Fibroblast of lung (primary cell): ENCODE measurements at places on chromosomes 5 and 9. TPM values are rescaled to one million over a fixed set of nuclear protein-coding genes. Genes with fewer than 3 reads are reported as not detected.

DNA sequence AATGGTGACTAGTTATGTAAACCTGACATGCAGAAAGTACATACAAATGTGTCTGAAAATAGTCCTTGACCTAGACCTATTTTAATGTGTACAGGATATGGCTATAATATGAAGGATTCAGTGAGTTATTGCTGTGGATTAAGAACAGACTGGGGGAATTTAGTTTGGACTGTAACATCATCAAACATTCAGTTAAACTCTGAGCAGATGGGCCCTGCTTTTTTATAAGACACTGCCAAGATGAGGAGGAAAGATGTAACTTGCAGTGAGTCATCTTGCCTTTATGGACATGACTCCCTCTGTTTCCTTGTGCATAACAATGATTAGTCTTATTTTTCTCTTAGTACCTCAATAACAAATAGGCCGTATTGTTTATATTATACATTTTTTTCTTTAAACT is 12.2 kb downstream of the PPP3R2 start:
- peak; percentile 50 for DNase-seq

DNA sequence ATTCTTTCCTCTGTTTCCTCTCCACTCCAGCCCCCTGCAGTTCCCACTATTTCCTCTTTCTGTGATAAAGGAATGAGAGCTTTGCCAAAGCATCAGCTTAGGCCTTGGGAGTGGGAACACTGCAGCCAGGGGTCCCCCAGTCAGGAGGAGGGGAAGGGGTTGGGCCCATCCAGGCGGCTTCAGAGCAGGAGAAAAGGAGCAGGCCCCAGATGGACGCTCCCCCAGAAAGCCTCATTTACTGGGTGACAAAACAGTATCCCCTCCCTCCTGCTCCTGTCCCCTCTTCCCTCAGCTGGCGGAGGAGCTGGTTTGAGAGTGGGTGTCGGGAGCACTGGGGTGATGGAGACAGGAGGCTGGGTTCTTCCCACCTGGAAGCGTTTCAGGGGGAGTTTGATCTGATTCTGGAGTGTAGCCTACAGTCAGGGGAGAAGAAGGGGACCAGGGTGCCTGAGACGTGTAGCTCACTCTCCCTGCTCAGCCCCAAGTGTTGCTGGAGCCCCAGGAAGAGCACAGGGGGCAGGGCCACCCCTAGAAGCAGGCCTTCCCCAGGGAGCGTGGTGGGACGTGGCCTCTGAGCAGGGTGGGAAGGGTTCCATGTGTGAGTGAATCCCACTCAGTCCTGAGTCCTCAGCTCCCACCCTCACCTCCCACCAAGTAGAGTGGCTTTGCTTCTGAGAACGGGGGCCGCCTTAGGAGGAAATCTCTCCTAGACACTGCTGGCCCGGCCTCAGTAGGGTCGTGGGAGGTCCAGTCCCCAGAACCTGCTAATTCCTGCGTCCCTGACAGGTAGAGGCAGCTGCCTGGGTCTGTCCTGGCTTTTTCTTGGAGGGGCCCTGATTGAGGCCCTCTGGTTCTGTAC is 173.1 kb downstream of the CACNA1B start:
- no peak for DNase-seq

DNA sequence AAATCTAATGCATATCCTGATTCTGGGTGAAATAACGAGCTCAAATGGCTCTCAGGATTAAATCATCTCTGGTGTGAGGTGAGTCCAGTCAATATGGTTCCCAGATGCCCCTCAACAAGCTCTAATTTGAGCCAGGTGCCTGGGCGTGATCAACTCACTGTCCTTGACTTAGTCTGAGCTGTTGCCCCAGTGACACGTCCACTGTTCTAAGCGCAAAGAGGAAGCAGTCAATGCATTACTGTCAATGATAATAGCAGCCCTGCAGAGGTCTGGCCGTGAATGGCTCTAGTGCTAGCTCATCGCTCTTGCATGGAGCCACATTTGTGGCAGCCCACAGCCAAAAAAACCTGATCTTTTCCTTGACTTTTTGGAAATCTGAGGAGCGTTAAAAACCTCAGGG is 128.6 kb upstream of the EFNA5 start:
- no peak for DNase-seq

DNA sequence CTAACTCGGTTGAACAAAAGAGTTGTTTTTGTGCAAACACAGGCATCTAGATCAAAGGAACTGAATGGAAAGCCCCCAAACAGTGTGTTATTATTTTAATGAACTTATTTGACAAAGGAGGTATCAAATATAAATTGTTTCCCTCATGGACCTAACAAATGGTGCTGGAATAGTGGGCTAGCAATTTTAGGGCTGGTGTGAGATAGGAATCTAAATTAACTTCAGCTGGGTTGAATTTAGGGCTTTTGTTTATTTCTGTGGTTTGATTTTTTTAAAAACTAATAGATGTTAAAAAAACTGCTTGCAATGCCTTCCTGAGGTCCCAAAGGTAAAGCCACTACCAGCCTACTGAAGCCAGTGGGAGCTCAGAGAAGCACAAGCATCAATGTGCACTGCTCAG is 42.1 kb downstream of the TTC39B start:
- DNase-seq = no peak

DNA sequence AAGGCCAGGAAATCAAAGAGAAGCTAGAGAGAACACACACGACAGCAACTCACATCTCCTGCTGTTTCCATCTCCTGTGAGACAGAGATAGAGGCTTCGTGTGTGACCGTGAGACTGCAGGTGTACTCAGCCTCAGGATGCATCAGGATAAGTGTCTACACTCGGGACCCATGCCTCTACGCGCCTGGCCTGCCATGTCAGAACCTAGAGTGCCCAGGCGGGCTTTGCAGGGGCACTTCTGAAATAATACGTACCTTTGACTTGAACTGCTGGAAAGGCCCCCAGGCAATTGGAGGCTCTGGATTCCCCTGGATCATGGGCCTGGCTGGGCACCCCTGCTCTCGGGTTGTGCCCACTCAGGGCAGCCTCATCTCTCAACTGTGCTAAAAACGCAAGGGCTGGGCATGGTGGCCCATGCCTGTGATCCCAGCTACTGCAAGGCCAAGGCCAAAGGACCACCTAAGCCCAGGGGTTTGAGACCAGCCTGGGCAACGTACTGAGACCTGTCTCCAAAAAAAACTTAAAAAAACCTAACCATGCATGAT is 13.0 kb downstream of the CLPTM1L start:
- no peak for DNase-seq

DNA sequence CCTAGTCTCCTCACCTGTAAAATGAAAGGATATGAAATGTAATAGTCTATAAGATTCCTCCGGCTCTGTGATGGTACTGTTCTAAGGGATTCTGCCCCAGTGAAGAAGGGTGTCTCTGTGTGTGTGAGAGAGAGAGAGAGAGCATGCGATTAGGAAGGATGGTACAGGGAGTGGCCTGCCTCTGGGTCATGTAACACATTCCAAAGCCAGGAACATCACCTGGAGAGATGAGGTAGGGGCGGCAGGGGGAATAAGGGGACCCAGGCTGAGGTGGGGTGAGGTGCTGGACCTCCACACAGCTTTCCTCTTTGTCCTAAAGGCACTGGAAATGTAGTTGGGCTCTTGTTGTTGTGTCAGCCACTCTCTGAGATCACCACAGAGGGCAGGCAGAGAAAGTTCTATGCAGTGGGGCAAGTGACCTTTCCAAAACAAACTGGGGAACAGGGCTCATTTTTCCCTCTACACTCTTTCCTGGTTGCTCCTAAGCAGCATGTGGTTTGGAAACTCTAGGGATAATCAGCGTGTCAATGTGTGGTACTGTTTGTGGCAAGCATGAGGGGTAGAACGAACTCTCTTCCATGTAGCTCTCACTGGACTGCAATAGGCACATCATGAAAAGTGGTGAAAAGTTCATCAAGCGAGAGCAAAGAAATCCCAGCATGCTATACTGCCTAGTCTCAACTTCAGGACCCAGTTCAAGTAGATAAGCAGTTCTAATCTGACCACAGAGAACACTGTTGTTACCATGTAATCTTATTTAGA is 65.0 kb downstream of the SEMA6A start:
- no peak for DNase-seq

DNA sequence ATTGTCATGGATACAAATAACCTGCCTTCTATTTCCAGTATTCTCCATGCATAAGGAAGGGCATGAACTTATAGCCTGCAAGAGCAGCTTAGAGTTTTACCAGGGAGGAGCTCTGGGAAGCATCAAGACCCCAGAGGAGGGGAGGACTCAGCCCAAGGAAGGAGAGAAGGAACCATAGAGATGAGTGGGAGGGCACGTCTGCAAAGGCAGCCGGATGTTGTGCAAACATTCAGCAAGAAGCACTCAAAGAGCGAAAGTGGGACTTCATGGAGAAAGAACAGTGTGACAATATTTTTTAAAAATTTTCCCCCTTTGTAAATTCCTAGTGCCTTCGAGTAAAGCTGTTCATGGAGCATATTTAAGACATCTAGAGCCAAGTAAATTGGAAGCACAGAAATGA is 270.1 kb upstream of the PTGER4 start:
- DNase-seq = no peak

GRCh38 chr5:160361624-160362228 is 8.7 kb downstream of the C1QTNF2 start:
- DNase-seq = no peak

- peak; percentile 35 for DNase-seq
These were observed 551.0 kb downstream of the CCDC171 start for GRCh38 chr9:16103620-16104397.

GRCh38 chr9:3308609-3309008 is 217.2 kb downstream of the RFX3 start:
- no peak for DNase-seq

DNA sequence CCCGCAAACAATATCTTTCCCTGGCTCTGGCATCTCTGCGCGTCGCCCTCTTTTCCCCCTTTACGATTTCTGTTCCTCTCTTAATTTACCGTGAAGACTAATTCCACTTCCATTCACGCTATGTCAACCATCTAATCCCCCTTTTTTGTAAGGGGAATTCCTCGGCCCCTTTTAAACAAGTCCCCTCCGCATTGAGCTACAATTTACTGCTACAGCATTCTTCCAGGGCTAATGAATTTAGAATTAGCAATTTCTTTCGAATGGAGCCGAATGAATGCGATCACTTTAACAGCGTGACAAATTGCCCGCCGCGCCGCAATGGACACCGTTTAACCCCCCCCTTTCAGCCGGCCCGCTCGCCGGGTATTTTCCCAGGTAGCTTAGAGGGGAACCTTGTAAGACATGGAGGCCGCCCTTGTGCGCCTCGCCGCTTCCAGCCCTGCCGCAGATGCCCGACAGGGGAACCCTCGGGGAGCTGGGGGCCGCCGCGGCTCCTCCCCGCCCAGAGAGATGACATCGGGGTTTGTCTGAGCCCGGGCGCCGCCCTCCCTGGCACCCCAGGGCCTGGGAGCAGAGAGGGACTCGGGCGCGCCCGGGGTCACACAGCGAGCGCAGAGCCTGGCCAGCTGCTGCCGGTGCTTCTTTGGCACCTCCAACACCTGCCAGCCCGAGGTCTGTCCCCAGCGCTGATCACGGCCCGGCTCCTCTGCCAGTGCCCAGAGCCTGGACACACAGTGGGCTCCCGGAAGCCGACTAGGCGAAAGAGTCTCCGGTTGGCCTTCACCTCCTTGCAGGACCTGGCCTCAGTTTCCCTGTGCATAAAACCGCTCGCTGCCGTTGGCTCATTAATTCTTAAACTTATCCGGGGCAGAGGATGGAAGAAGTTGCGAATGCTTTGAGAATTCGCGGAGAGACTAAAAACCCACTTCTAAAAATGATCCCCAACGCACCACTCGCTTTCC is 1.3 kb downstream of the PRDM12 start:
- DNase-seq = no peak

- DNase-seq = no peak
These were observed 172.5 kb downstream of the CRB2 start for GRCh38 chr9:123528501-123528900.

GRCh38 chr5:77864997-77865396 is 88.9 kb upstream of the TBCA start:
- no peak for DNase-seq

DNA sequence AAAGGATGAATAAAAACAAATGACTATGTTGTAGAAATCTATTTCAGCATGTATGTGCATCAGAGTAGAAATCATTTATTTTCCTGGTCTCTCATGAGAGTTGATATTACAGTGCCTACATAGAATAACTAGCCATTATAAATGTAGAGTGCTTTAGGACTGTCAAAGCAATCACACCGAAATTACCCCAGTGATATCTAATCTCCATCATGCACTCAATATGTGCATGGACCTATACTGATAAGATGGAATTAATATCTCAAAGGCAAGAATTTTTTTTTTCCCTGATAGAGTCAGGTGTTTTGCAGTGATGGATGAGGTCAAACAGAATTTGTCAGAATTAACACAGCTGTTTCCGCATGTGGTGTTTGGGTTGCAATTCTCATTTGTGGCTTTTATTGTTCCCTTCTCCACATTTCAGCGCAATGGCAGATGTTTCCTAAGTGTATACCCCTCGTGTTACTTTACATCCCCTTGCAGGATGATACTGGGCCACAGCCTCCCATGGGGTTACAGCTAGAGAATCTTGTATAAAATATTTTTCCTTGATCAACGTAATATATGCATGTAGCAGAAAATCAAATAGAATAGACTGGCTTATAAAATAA is 298.8 kb downstream of the RASEF start:
- DNase-seq = no peak

DNA sequence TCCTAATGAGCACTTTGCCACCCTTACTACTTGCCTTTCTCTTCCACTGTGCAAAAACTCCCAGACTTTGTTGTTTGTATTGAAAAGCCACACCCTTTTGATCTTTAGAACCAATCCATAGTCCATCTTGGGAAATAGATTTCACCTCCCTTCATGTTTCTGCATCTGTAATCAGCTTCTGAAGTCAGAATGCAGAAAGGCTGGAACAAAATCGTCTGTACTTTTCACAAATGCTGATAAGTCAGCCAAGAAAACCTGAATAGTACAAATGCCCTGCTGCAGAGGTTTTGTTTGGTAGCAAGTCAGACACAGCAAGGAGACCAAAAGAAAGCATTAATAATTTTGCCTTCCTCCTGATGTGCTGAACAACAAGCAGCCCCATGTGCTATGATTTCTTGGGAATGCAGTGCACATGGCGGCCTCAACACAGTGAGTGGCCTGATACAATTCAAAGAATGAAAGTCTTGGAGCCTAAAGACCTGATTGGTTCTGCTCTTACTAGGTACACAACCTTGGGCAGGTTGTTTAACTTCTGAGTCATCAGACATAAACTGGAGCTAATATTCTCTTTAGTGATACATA is 59.2 kb upstream of the STK32A start:
- DNase-seq = no peak

DNA sequence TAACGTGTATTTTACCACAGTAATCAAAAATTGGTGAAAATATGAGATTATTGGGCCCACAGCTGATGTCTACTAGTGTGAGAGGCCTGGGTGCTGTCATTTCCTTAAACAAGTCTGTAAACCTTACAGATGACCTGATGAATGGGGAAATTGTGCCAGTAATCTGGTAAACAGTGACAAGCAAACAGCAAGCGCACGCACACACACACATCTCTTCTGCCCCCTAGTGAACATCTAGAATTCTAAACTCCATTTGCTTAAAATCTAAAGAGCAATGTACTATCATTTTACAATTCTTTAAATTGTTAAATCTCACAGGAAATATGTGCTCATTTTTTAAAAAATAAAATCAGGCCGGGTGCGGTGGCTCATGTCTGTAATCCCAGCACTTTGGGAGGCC is 7.5 kb upstream of the RAPGEF1 start:
- DNase-seq = peak; percentile 74

Gene PCDHA6
- polyA plus RNA-seq = 0.11 and 2.8 TPM in 2 replicates

Gene MYOZ3
- 0.14 and 0.26 TPM in 2 replicates for polyA plus RNA-seq

Gene CSF2
- 0.09 and 0.71 TPM in 2 replicates for polyA plus RNA-seq

Gene PCDHB10
- polyA plus RNA-seq = 0.28 and 0.78 TPM in 2 replicates

Gene CTNNA1
- 181 and 204 TPM in 2 replicates for polyA plus RNA-seq

Gene GIN1
- 4.0 and 4.3 TPM in 2 replicates for polyA plus RNA-seq

Gene IQGAP2
- 5.1 and 7.0 TPM in 2 replicates for polyA plus RNA-seq

Gene ARHGEF28
- polyA plus RNA-seq = 2.3 and 3.5 TPM in 2 replicates

Gene TMEM250
- polyA plus RNA-seq = 13.3 and 13.6 TPM in 2 replicates
